ENCODE measurements at places on chromosomes 7 and 10.
A peak's percentile ranks its signal among the peaks of the same experiment; 100 is the strongest.

DNA sequence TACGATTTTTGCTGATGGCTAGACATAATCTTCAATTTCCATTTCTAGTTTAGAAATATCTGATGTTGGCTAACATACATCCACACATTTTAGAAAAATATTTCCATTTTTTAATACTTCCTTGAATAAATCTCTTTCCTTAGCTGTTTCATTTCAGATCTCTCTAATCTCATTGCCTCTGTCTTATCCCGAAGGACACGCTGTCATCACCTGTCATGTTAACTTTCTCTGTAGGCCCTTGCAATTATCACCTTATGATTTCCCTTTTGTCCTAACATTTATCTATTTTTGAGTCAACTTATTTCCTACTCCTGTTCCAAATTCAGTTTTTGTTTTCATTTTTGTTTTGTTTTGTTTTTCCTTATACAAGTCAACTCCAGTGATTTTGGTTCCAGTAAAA, 173.1 kb upstream of the POM121L12 start:
- DNase-seq = no peak

DNA sequence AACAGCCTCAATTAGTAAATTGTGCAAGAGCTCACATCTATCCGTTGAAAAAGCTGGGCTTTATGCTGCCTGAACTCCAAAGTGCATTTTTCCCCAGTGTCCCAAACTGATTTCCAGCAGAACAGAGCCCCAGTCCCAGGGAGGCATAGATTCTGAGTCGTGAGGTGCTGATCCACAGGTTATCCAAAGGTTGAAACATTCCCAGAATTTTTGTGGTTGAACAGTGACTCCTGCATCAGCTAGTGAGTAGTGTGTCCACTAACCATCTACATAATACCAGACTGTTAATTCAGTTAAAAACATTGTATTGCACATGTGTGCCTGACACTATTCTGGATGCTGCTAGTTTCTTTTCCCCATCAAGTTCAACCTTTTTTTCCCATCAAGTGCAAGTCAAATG, 761.5 kb downstream of the GATA3 start:
- DNase-seq = no peak

- no peak for DNase-seq
These were observed 26.2 kb downstream of the CCDC6 start for GRCh38 chr10:59880019-59880717.

- no peak for DNase-seq
These were observed 44.9 kb downstream of the VIPR2 start for GRCh38 chr7:159099711-159100231.

GRCh38 chr7:43585562-43585961, 2.7 kb downstream of the STK17A start:
- DNase-seq = peak; percentile 34

DNA sequence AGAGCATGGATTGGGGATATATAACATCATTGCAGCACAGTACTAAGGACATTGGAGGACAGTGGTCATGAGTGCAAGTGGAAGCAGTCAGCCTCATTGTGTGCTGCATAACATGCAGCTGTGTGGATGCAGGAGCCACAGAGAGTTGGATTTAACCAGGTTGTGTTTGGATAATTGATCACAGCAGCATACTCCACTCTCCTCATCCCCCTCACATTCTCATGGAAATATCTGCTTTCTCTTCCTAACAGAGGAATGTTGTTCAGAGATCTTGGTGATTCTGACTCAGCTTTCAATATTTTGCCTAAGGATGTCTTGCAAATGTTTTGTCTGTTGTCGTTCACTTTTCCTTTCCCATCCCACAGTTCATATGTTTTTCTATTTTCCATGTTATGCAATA, 31.8 kb upstream of the LSM8 start:
- no peak for DNase-seq
